ENCODE measurements at places on chromosomes 6 and 20.

GRCh38 chr20:37839955-37840354 lies 63.0 kb upstream of the VSTM2L start:
- no peak for DNase-seq

DNA sequence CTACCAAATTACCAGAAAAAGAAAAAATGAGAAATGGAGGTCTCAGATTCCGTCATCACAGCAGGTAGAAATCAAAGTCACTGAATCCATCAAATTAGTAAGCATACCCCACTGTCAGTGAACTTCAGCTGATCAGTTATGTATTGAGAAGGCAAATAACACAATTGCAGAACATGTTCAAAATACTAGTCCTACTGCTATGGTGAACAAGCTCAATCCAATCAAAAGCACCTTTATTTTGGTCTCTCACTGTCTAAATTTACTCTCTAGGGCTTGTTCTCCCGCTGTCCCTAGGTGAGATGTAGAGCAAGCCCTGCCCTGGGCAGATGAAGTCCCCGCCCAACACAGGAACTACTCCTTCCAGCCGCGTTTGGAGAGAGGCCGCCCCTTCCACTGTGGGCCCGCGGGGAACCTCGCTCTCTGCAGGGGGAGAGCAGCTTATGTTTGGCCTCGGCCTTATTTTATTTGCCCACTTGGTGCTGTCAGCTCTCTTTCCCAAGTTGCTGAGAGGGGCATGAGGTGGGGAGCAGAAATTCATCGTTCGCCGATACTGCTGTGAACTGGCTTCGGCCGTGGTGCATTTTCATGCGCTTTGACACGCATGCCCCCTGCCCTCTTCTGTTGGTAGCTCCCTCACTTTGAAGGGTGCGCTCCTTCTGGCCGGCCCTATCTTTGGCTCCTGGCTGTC lies 14.3 kb upstream of the MAP1LC3A start:
- no peak for DNase-seq

DNA sequence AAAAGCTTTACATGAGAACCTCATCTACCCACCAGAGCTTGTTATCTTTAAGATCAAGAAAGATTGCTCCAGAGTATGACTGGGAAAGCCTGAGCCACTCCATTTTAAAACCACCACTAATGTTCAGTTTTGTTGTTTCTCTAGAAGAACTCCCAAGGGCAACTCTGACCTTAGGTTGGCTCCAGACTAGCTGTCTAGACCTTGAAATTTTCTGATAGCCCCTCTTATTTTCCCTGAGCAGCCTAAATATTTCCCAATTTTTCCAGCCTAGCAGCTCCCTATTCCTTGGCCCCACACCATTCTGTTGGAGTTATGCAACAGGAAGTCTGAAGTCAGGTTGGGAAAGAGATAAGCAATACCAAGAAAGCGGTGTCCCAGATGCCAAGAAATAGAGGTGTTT lies 84.6 kb upstream of the TCF21 start:
- DNase-seq, result no peak

DNA sequence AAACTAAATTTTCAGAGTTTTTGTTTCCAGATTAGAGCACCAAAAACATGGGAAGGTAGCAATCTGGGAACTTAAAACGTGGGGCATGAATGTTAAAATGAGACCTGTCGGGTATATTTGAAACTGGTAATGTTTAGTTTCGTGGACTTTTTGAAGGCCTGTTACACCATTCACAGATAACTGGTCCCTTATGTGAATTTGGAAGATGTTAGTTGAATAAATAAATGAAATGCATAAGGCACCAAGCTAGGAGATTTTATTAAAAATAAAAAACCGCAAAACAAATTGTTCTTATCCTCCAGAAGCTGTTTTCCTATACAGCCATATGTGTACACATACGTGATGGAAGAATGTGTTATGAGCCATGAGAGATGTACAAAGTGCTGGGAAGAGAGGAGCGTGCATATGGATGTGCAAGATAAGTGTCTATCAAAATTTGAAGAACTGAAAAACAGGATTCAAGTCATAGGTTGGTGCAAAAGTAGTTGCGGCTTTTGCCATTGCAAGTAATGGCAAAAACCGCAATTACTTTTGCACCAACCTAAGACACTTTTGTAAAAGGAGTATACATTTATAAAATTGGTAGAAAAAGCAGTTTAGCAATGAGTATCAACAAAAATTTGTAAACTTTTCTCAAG lies 700 bp upstream of the MCUR1 start:
- DNase-seq, result no peak

DNA sequence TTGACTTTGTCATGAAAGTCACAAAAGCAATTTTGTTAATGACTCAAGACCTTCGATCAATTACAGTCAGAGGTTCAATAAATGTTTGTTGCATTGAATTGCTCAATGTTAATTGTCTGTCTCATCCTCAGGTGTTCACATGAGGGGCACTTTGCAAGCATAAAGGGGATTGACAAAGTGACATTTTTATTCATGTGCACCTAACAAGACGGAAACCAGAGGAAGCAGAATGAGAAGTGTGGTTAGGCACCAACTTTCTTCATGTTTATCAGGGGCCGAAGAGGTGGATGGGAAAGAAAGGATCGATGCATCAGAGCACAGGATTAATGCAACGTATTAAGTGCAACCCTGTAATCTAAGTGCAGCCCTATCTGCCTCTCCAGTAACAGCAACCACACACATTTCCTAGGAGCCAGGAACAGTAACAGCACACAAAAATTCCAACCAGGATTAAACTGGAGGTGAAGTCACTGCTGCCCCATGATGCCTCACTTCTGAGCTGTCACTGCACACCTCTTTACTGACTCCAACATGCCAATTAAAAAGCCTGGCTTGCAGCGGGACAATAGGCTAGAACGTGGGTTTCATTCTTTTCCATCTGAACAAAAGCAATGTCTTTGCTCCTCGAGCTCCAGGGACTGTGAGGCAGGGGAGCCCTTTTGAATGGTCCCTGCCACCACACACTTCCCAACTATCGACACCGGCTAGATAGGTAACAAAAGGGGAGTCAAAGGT lies 262.7 kb downstream of the CD83 start:
- DNase-seq, result no peak

GRCh38 chr6:20317430-20317829 lies 84.2 kb upstream of the E2F3 start:
- no peak for DNase-seq

DNA sequence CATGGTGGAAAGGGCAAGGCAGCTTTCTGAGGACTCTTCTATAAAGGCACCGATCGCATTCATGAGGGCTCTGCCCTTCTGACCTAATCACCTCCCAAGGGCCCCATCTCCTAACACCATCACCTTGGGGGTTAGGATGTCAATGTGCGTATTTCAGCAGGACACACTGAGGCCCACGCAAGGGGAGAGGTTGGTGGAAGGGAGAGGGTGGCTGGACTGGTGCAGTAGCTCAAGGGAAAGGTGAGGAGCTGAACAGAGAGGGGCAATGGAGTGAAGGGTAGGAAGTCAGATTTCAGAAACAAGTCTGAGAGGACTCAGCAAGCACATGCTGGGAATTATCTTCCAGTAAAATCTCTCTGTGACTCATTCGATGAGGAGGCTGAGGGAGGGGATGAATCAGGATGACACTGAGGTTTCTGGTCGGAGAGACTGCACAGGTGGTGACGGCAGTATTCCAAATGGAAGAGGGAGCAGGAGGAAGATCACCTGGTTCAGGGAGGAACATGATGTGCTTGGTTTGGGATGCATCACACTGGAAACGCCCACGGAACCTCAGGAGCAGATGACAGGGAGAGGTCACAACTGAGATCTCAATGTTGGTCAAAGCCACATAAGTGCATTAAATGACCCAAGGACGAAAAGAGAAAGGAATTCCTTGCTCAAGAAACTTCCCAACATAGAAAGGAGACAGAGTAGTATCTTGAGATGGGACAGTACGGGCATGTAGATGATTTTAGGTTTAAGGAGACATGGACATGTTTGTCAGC lies 67.1 kb downstream of the TFAP2A start:
- DNase-seq, result no peak

DNA sequence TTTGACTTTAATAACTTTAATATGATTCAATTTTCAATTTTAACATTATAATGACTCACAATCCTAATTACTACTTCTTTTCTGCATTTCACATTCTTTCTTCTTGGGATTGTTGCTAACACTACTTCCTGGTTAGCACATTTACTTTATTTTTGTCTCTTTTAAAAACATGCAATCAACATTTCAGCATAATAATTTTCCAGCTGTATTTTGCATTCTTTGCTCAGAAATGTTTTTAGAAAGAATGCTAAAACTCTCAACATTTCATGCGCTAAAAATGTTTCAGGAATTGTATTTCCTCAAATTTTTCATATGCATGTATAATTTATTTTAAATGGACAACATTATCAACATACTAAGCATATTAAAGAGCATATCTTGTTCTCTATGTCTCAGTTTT lies 1302.1 kb upstream of the GJE1 start:
- no peak for DNase-seq

GRCh38 chr6:89452281-89452680 lies 19.3 kb downstream of the ANKRD6 start:
- DNase-seq, result no peak

DNA sequence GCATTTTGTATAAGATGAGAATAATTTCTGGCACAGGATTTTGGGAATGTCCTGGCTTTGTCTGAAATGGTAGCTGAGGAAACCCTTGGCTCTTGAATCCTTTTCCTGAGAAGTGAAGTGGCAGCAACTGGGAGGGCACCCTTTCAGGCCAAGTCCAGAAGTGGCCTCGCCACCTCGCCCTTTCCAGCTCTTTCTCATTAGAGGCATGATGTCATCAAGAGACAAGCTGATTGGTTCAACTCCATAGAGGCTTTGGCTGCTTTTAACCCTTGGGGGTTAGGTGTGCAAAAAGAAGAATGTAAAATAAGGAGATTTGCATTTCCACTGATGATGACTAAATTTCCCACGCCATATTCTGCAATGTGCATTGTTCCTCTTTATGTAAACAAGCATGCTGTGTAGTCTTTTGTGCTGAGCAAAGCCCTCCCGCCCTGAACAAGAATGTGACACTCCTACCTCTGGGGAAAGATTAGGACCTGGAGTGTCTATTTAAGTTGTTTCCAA lies 116.5 kb downstream of the TCP11 start:
- no peak for DNase-seq

- DNase-seq, result no peak
Measured at GRCh38 chr20:60759651-60760050, 492.4 kb upstream of the CDH4 start.

DNA sequence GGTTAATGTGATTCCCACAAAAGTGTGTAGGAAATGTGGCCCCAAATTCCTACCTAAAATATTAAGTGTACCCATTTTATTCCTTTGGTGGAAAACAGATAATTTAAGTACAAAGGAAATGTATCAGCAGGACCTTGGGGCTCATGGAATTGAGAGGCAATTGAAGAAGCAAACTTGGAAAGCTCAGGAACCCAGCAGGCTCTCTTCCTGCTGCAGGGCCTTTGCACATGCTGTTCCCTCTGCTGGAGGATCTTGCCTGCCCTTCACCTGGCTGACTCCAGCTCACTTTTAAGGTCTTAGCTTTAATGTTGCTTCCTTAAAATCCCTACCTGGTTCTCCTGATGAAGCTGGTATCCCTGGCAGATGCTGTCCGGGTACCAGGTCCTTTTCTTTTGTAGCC lies 9.8 kb upstream of the BLCAP start:
- no peak for DNase-seq
